ENCODE measurements at places on chromosomes 4 and X. TPM values are rescaled to one million over a fixed set of nuclear protein-coding genes. Genes with fewer than 3 reads are reported as not detected.

DNA sequence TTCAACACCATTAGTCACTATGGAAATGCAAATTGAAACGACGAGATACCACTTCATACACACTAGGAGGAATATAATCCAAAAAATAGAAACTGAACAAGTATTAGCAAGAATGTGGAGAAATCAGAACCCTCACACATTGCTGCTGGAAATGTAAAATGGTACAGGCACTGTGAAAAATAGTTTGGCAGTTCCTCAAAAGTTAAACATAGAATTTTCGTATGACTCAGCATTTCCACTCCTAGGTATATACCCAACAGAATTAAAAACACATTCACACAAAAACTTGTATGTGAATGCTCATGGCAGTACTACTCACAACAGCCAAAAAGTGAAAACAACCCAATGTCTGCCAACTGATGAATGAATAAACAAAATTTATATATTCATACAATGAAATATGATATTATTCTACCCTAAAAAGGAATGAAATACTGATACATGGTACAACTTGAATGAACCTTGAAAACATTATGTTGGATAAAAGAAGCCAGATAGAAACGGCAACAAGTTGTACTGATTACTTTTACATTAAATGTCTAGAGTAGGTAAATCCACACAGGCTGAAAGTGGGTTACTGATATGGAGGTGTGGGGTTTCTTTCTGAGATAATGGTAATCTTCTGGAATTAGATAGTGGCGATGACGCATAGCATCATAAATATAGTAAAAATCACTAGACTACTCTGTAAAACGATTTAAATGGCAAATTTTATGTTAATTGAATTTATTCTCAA lies 22.3 kb downstream of the TEC start:
- no peak for DNase-seq

DNA sequence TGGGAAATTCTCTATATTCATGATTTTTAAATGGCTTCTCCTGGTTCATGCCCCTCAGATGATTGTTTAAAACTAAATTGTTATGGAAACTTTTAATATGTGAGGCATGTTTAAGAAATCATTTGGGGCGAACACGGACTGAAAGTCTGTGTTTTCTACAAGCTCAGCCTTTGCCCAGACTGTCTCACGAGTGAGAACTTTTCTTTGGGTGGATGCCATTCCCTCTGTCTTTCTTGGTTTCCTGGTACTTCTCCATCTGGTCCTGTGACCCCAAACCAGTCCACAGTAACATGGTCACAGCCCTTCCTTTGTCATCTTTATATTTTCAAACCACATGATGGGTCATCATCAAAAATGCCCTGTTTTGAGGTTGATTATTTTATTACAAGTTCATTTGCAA lies 186.6 kb upstream of the GNPDA2 start:
- DNase-seq, result no peak

DNA sequence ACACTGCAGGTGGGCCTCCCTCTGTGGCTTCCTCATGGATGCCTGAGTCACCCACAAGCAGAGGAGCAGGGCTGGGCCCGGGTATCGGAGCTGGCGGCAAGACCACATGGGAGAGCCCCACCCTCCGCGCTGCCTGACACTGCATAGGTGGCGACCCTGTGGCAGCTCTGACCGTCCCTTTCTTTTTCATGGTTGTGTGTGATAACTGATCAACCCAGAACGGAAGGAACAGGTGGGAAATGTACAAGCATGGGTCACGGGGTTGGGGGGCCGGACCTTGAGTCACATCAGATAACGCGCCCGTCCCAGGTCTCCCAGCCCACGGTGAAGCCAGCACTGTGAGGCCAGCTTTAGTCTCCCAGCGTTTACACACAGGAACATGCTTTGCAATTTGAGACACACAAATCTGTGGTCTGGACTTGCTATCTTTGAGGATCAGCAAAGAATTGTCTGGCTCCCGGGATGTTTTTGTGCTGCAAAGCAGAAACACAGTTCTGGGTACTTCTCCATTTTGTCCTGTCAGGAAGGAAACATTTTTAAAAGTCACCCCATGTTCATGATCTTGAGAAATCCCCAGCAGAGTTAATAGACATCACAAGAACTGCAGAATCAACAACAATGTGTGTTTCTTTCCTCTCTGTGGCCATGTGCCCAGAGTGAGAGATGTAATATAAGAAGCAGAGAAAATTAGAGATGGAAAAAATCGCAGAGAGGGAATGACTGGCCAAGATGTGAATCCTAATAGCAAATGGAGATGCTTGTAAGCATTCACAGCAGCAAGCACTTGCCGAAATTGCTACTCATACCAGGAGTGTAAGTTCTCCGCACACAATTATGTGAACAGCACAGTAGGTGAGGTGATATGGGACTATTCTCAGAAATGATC lies 70.1 kb upstream of the CBR4 start:
- DNase-seq, result no peak

The OPN1LW gene
- not detected for total RNA-seq

The LUZP4 gene
- not detected for total RNA-seq

- no peak for DNase-seq
Measured at GRCh38 chr4:55458164-55458563, 62.4 kb downstream of the TMEM165 start.

The CRMP1 gene
- 4.0 TPM for total RNA-seq

- no peak for DNase-seq
Measured at GRCh38 chr4:151865312-151865711, 104.5 kb upstream of the GATB start.

GRCh38 chr4:136088211-136088867 lies 1444.0 kb downstream of the PCDH18 start:
- no peak for DNase-seq

DNA sequence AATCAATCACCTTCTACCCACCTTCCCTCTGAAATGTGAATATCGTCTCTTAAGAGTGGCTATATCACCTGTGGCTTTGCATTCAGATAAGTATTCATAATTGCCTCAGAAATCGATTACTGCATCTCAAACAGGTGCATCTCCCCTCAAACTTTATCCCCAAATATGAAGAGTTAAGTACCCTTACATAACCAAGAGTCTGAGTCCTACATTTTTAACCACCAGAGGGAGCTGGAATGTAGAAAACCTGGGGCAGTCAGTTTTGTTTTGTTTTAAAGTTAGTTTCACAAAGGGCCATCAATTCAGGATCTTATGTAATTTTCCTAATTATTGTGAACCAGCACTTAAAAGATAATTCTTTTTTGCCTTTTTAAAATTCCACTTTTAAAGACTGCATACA lies 5.7 kb downstream of the TCEANC start:
- DNase-seq, result no peak

- no peak for DNase-seq
Measured at GRCh38 chrX:153851981-153852380, 21.6 kb upstream of the PDZD4 start.

The CCSER1 gene
- total RNA-seq, result 3.6 TPM

The SSX4B gene
- not detected for total RNA-seq

DNA sequence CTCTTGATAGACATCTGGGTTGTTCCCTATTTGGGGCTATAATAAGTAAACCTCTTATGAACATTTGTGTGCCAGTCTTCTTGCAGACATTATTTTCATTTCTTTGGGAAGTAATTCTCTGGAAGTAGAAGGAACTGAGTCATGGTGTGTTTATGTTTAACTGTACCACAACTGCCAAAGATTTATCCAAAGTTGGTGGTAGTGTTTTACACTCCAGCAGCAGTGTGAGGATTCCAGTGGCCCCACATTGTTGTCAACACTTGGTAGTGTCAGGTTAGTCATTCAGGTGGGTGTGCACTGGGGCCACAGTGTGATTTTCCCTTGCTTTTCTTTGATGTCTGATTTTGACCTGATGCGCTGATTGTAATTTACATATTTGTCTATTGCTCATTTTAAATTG lies 5.0 kb upstream of the UVSSA start:
- DNase-seq, result no peak

The TKTL1 gene
- total RNA-seq, result not detected

The NHSL2 gene
- 14.6 TPM for total RNA-seq

The ARSJ gene
- total RNA-seq, result 26.0 TPM

DNA sequence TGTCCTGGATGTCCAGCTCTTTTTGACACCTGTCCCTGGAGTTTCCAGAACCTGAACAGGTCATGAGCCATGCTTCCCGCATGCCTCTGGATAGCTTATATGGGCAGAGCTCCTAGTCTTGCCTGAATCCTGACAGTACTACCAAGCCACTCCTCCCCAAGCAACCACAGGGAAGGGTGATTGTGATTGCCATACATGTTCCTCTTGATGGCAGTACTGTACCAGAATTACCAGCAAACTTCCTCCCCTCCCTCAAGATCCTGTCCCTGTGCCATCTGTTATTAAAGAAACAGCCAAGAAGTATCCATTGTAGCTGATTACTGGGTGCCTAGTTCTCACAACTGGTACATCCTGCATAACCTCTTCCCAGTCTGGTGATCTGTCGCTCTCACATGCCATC lies 264.3 kb upstream of the AGTR2 start:
- no peak for DNase-seq
